ENCODE measurements at places on chromosomes 5 and 9.
A peak's percentile ranks its signal among the peaks of the same experiment; 100 is the strongest.

- DNase-seq: no peak
Measured at GRCh38 chr5:150266871-150267291, 22.7 kb downstream of the CAMK2A start.

DNA sequence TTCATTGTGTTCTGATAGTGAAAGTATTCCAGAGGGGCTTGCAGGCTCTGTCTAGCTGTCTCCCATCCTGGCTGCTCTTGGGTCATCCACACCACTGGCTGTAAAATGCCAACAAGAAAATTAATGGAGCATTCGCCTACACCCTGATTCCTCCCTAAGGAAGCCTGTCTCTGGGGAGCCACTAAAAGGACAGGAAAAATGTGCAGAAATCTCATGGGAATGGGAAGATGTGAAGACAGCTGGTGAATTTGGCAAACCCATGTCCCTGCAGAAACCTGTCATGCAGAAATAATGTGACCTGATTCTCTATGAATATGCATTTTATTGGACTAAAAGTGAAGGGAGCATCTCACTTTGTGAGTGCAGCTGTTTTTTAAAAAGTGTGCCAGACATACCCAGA, 265.6 kb downstream of the TUSC1 start:
- peak; percentile 67 for DNase-seq

DNA sequence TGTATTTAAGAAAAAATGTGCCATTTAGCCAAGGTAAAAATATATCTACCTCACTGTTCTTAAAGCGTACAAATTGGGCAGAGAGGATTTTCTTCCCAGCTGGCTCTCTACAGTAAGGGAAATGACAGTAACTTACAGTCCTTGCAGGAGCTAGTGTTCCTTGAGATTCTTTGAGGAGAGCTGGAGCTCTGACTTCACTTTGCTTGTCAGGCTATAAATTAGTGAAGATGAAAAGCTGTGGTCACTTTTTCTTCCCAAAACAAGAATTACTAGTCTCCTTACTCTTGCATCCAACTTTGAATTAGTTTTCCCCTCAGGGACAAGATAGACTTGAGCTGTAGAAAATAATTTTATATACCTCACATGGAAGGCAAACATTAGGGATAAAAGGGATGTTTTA, 129.9 kb downstream of the ZSWIM6 start:
- DNase-seq: no peak

- no peak for DNase-seq
Measured at GRCh38 chr9:69535286-69535832, 136.8 kb downstream of the APBA1 start.

DNA sequence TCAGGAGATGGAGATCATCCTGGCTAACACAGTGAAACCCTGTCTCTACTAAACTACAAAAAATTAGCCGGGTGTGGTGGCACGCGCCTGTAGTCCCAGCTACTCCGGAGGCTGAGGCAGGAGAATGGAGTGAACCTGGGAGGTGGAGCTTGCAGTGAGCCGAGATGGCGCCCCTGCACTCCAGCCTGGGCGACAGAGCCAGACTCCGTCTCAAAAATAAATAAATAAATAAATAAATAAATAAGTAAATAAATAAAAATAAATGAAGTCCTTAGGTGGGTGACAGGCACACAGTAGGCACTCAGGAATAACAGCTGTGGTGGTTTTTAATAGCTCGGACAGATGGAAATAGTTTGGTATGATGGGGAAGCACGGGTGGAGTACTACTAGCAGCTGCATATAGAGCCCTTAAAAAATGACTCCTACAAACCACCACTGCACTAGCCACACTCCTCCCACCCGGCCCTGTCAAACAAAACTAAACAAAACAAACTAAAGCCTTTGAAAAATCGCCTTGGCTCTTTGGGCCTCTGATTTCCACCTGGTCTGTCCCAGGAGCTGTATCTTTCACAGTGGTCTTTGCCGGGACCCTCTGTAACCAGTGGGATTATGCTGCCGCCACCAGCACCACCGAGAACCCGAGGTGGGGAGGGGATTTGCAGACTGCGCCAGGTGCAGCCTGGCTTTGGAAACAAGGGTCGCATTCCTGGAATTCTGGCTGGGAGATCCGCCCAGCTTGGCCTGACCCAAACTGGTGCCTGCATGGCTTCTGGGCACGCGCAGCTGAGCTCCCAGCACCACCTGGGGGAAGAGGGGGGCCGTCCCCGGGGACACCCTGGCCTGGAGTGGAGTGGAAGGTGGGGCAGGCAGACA, 5.1 kb upstream of the WDR5 start:
- DNase-seq: peak; percentile 13

GRCh38 chr9:1456301-1457024, 406.3 kb downstream of the DMRT2 start:
- DNase-seq: no peak

DNA sequence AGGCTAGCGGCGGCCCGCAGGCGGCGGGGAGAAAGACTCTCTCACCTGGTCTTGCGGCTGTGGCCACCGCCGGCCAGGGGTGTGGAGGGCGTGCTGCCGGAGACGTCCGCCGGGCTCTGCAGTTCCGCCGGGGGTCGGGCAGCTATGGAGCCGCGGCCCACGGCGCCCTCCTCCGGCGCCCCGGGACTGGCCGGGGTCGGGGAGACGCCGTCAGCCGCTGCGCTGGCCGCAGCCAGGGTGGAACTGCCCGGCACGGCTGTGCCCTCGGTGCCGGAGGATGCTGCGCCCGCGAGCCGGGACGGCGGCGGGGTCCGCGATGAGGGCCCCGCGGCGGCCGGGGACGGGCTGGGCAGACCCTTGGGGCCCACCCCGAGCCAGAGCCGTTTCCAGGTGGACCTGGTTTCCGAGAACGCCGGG, 253 bp downstream of the SLC12A2 start:
- DNase-seq: no peak

All from retina (tissue), 1 donor.